ENCODE measurements at places on chromosomes 7 and 10.
A peak's percentile ranks its signal among the peaks of the same experiment; 100 is the strongest.

DNA sequence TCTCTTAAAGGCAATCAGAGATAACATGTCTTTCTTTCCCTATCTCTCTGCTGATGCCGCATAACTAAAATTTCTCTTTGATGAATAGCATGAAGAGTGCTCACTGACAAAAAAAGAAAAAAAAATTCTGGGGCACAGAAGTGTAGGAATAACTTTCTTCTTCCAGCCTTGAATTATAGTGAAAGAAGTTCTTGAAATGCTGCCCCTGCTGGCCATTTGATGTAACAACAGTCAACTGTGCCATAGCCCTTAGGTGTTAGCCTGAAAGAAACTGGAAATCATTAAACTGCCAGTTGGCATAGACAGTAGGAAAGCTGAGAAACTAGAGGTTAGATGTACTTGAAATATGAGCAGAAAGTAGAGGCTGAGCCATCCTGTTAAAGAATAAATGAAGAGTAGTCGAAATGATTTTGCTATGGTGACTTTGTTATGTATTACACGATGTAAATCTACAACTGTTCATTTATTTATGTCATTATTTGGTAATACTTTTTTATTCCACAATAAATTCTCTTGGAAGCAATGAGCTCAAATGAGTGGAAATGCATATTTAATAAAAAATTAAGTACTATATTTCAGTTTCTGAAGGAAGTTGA is 48.3 kb upstream of the FAM171A1 start:
- peak; percentile 66 for DNase-seq

DNA sequence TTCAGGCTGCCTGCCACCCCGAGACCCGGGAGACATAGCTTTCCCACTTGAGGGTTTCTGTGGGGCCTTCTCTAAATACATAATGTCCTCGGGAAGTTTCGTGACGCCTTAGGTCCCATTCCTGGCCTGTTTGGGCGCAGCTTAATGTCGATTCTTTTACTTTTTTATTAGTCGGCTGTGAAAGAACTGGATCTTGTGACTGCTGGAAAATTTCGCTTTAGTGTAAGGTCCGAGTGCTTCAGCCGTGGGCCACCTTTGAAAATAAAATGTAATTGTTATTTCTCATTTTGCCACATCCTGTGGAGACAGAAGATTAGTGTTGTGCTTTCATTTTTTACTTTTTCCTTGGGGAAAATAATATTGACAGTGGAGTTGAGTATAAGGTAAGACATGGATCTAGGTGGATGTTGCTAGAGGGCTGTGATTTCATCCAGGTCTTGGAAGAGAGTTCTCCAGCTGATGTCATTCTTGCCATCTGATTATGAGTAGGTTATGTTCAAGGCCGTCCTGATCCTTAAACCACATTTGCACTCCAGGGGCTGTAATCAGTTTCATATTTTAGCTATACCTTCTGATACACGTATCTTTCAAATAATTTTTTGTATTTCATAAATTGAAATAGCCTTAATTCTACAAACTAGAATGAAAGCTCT is 830 bp downstream of the RAB18 start:
- DNase-seq: peak; percentile 19

DNA sequence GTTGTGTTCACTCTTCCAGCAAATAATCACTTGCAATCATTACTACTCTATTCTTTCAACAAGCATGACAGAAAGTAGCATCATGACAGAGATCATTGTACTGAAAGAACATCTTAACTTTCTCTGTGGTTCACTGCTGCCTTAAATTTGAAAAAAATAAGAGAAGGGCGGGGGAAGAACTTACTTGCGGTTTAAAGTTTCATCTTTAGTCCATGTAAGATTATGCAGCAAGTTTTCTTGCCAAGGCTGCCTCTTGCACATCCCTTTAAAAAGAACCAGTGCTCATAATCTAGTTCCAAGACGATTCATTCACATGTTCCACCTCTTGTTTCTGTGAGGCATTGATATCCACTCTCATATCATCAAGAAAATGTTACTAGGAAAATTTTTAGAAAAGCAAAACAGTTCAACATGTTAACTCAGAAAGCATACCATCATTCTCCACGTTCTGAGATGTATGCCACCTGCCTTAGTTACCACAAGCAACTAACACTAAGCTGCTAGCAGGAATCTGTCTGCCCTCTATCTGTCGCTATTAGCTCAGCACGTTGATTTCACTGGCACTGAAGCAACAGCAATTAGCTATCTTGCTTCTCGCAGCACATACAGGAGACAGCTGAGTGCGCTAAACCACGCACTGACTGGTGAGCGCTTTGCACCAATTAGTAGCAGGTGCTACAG is at the start of gene PCDH15:
TSS of gene PCDH15 (minus strand) at position 491 of the 681 bp plus-strand sequence. CDS start 136,969 bp downstream, outside the sequence.
- peak; percentile 2 for DNase-seq

DNA sequence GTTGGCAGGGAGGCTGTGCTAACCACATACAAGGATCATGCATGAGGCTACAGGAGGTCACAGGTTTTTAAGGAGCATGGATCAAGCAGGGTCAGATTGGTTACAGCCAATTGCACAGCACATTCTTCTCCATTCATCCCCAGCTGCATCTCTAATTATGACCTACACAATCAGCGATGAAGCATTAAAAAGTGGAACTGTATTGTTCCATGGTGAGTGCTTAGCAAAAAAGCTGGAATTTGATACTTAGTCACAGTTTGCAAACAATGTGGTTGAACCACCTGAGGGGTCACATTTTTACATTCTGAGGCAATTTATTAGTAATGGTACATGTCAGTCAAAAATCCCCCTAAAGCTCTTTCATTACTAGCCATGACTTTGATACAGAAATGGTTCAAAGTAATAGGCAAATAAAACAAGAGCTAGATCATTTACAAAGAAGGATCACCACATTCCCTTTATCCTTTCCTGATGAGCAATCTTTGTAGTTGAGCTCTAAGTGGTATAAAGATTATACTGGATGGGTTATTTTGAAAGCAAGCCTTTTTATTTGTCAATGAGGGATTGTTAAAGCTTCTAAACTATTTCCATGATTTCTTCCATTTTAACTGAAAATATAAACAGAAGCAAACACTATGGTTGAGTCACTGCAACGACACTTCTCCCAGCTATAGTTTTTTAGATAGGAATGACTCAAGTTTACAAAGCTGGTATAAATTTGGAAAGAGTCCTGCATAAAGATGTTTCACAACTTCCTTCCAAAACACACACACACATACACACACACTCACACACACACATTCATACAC is 217.8 kb upstream of the SEMA3A start:
- DNase-seq: peak; percentile 39

GRCh38 chr10:4661511-4662255 is 164.3 kb upstream of the AKR1E2 start:
- no peak for DNase-seq

GRCh38 chr7:73830681-73831583 is at the start of gene CLDN4:
TSS of gene CLDN4 (plus strand) at chr7:73830996. CDS start at chr7:73831202, 206 bp downstream.
- DNase-seq: no peak

DNA sequence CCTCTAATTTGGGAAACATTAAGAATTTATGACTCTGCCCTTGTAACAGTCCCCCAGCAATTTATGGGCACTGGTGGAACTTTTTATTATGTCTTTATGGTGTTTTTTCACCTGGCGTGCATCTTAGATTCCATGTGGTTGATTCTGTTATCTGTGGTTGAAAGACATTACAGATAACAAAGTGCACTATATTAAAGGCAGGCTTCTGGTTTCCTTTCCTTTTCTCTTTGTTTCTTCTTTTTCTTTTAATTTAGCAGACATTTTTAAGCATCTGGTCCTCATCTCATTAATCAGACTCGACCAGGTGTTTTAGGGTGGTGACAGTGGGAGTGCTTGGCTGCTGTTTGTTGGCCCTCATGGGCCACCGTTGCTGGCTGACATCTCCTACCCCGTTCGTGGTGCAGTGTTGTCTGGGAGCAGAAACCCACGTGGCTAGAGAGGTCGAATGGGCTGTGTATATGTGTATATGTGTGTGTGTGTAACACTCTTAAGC is 77.4 kb downstream of the LRMDA start:
- peak; percentile 13 for DNase-seq

DNA sequence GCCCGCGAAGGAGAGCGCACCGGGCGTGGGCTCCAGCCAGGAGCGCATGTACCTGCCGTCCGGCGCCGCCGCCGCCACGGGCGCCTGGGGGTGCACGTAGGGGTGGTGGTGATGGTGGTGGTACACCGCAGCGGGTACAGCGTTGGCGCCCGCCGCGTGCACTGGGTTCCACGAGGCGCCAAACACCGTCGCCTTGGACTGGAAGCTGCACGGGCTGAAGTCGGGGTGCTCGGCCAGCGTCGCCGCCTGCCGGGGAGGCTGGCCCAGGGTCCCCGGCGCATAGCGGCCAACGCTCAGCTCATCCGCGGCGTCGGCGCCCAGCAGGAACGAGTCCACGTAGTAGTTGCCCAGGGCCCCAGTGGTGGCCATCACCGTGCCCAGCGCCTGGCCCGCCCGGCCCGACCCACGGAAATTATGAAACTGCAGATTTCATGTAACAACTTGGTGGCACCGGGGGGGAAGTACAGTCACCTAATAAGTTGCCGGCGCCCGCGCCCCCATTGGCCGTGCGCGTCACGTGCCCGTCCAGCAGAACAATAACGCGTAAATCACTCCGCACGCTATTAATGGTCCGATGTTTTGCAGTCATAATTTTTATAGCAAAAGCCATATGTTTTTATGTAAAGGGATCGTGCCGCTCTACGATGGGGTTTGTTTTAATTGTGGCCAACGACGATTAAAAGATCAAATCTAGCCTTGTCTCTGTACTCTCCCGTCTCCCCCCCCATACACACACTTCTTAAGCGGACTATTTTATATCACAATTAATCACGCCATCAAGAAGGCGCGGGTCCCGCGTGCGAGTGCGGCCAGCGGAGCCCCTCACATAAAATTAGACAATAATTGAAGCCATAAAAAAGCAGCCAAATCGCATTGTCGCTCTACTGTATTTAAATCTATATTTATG is at the start of gene HOXA9:
TSS of gene HOXA9 (minus strand) at position 449 of the 907 bp plus-strand sequence. CDS start at position 369, 80 bp downstream.
- DNase-seq: peak; percentile 91

GRCh38 chr10:127619546-127620325 is 70.6 kb downstream of the NPS start:
- DNase-seq: no peak

DNA sequence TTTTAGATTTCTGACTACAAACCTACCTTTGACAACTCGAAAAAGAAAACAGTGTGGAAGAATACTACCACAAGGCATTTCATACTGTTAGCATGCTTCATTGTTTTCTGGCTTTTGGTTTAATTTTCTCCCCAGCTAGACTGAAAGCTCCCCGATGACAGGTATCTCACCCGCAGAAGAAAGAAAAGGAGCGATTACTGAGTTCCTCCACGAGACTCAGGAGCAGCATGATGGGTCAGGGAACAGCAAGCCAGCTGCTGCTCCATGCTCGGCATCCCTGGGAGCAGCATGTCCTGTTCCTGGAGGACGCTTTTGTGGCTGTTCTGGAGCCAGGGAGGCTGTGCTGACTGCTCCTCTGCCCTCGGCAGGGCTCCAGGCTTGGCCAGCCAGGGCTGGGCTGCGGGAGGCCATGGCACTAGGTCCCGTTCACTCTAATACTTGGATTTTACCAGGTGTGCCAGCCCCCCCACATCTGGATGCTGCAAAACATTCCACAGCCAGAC is 133.4 kb downstream of the PRKAG2 start:
- no peak for DNase-seq

GRCh38 chr7:105336009-105336408 is 52.7 kb downstream of the SRPK2 start:
- peak; percentile 21 for DNase-seq

- no peak for DNase-seq
Observed at GRCh38 chr7:105489409-105489808, 32.7 kb downstream of the PUS7 start.

DNA sequence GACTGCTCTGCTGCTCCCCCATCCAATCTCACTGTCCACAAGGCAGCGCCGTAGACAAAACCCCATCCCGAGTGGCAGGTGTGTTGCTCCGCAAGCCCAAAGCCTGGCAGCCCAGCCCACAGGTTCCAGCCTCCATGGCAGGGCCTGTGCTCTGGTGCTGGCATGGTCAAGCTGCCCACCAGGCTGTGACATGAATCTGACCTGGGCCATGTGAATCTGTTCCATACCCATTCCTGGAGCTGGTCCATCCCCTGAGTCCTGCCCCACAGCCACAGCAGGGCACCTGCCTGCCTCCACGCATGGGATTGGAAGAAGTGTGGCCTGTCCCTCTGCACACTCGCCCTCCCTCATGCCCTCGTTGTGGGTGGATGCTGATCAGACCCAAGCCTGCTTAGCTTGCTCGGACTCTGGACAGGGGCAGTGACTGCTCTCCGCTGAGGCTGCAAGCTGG is 128.8 kb downstream of the PTPN20 start:
- no peak for DNase-seq

DNA sequence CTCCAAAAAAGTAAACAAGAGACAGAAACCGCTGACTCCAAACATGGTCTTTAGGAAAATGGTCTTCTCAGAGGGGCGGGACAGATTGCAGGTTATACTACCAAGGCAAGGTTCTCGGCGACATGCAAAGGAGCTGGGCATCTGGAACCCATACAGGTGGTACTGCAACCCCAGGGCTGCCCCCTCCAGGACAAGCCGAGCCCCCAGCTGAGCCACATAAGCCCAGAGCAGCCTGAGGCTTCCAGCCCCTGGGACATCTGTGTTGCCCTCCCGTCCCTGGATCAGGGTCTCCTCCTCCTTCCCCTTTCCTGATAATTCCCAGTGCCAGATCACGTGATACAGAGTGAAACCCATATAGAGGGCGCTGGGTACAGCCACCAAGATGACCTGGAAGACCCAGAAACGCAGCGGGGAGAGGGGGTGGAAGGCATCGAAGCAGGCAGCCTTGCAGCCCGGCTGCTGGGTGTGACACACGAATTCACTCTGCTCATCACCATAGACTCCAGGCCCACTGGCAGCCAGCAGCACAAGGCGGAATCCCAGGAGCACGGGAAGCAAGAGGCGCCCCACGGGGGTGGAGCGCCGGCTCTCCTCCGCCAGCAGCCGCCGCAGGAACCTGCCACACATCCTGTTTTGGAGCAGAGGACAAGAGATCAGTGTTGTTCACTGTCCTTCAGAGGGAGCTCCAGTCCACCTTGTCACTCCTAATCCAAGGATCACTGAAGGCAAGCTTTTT is at the start of gene GJC3:
TSS of gene GJC3 (minus strand) at position 627 of the 736 bp plus-strand sequence. CDS start at position 627, 0 bp downstream.
- peak; percentile 78 for DNase-seq

- peak; percentile 34 for DNase-seq
Observed at GRCh38 chr7:78379148-78379547, 580.6 kb downstream of the PHTF2 start.

DNA sequence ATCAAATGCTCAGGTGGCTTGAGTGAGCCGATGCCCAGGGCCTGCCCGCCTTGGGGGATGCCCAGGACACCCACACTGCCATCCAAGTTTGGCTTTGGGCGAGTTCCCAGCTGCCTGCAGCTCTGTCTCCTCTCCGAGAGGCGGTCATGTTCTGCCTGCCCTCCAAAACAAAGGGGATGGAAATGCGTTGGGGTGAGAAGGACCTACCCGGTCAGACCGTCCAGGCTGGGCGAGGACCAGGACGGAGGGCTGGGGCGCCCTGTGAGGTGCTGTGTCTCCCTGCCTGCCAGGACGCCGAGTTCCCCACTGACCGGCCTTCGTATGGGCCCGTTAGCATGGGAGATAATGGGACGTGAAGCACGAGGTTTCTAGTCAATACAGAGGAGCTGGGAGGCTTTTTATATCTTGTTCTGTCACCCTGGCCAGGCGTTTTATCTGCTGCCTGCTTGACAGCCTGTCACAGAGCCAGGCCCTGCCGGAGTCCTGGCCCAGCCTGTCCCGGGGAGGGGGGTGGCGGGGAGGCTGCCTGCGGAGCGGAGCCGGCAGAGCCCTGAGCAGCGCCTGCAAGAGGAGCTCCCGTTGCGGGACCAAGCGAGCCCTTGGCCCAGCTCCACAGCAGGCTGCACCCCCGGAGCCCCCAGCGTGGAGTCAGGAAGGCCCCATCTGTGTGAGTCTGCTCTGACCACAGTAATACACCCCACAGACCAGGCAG is 22.0 kb upstream of the ELFN1 start:
- DNase-seq: no peak
